ENCODE measurements at places on chromosomes 12 and 14.

DNA sequence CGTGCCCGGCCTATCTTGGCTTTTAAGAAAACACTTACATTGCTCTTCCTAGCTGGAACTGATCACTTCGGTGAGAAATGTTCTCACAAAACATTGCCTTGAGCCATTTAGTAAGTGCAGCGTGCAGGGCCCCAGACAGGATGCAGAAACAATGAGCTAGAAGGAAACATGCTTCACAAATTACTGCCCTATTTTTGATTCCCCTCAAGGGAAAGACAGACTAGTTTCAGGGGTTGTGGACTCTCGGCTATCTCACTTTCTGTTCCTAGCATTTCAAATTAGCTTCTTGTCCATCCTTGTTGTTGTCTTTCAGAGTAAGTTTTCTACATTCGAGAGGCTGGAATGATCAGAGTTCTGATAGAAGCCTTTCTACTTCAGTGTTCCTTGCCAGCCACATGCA lies 21.6 kb downstream of the TGFB3 start:
- DNase-seq, result no peak

DNA sequence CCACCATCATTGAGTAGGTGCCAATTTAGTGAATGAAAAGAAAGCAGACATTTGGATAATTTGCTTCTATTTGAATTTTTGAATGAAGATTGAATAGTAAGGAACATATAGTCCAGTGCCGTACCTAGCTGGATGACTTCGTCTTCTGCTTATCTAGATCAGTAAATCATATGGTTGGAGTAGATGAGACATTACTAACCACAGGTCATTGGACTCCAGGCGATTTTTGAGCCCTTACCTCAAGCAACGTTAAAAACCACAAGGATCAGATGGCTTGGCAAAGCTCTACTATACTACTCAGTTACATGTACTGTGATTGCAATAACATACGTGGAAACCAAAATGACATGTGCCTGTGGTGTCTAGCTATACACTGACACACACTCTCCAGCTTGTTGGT lies 1.7 kb upstream of the SPATS2 start:
- no peak for DNase-seq

DNA sequence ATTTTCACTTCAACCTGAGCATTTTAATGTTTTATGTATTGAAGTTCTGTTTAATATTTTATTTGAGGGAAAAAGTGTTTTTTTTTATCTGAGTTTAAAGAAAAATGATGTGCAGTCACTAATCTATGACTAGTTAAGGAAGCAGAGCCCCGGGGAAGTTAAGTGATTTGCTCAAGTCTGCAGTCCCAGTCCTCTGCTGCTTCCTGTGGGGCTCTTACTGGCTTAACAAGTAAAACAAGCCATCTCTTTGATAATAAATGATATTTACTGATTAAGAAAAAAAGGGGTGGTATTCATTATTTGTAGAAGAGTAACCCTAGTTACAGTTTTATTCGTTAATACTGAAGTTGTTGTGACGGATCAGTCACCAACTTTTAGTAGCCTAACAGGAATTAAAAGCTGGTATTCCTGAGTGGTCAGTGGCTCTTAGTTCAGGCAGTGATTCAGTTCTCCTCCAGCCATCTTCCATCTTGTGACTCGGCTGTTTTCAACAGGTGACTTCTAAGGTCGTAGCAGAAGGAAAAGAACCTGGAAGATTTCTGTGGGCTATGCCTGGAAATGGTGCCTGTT lies 21.7 kb downstream of the BICDL1 start:
- DNase-seq, result no peak

DNA sequence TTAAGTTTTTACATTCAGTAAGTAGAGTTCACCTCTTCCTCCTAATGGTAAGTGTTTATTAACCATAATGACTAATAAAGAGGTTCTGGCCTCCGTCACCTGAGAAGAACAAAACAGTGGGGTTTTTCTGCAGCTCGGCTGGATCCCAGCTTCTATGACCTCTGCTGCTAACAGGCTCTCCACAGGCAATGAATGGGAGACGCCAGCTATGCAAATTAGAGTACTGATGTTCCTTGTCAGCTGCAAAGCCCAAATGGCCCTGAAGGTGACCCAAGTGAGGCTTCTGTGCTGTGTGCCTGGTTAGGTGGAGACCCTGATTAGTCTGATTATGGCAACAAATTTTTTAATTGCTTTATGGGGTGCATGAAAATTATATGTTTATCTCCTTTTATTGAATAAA lies 218.1 kb downstream of the APAF1 start:
- no peak for DNase-seq

- no peak for DNase-seq
Observed at GRCh38 chr12:116717466-116718437, 20.1 kb downstream of the SPRING1 start.

GRCh38 chr12:38156497-38157245 lies 159.9 kb upstream of the ALG10B start:
- DNase-seq, result no peak

GRCh38 chr12:93699271-93700145 lies 22.3 kb downstream of the CRADD start:
- no peak for DNase-seq

DNA sequence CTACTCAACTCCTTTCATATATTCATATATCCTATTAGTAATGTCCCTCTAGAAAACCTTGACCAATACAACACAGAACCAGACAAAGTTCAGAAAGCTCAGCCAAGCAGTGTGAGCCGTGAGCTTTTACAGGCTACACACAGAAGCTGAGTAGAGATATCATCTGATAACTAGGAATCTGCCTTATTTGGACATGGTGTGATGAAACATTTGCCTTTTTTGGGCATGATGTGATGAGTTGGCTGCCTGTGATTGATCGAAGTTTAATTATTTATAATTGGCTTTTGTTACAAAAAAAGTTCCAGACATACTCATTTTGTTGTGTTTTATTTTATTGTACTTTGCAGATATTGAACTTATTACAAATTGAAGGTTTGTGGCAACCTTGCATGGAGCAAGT lies 46.6 kb downstream of the TESPA1 start:
- no peak for DNase-seq
